Hepatocyte (in vitro differentiated cells): ENCODE measurements at places on chromosomes 6 and 20.
A peak's percentile ranks its signal among the peaks of the same experiment; 100 is the strongest.

DNA sequence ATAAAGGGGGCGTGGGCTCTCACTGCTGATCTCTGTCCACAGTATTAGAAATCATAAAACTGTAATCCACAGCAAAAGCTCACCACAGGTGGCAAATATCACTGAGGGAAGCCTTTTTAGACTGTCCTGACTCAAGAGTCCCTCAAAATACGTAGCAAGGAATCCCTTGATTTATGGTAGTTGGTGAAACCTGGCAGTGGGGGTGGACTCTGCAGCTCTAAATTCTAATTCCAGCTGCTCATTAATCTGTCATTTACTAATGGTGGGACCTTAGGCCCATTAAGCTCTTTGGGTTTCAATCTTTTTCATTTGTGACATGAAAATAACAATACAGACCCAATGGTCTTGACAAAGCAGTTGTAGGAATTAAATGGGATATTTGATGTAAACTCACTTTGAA lies 32.3 kb downstream of the GMDS start:
- DNase-seq: no peak

DNA sequence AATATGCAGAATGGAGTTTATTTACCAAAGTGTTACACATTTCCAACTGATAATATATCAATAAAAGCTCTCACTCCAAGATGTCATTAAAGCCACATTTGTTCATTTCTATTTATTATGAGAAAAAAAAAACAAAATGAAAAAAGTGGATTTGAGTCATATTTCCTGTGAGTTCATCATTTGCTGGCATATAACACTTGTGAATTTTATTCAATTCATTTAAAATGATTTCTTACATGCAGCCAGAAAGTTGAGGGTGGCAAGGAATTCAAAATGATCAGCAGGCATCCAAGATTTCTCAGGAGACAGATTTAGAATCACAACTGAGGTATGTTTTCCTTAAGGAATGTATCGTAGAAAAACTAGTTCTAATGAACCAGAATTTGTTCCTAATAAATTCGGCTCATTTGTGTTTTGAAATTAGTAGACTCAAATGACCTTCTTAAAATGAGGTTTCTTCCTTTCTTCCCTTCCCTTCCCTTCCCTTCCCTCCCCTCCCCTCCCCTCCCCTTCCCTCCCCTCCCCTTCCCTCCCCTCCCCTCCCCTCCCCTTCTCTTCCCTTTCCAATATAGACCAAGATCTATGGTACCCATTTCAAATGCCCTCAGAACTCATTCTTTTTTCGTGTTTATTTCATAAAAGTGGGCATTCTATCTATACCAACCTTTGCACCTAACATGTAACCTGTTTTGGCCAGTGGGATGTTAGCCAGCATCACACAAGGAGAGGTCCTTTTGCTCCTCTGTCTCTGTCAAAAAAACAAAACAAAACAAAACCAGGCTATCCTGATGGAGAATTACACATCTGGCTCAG lies 357.9 kb upstream of the TSHZ2 start:
- DNase-seq: no peak

GRCh38 chr6:21713481-21713880 lies 119.9 kb downstream of the SOX4 start:
- no peak for DNase-seq

DNA sequence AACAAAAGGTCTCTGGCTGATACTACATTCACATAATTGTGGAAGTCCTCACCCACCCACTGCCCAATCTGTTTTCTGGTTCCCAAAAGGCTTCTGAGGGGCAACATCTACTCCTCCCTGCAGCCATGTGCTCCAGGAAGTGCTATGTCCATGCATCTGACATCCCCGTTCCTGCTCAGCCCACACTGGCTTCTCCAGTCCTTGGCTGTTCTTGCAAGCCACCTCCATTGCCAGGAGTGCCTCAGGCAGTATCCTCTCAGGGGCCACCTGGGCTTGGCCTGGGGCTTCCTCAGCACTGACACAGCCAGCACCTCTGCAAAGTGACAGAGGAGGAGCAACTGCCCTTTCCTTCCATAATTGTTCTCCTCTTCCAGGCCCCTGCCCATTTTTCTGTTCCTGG lies 18.3 kb downstream of the ARHGAP18 start:
- DNase-seq: no peak

GRCh38 chr6:152089992-152090391 lies 282.5 kb downstream of the ESR1 start:
- no peak for DNase-seq

DNA sequence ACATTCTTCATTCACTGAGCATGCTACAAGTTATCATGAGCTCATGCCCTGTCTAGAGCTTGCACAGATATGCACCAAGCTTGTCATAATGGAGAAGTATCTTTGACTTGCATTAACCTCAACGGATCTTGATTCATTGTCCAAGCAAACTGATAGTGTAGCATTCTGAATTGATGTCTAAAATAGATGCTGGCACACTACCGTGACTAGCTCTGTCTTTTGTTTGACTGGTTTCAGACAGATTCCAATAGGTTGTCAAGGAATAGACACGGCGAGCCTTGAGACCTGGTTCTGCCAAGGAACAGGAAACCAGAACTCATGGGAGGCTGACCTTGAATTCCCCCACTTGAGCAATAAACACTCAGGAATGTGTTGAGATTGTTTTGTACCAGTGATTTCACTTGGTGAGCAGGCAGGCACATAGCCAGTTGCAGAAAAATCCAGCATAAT lies 1153.1 kb upstream of the GJE1 start:
- peak; percentile 47 for DNase-seq

- DNase-seq: no peak
Observed at GRCh38 chr6:106117579-106117978, 31.4 kb downstream of the PRDM1 start.

DNA sequence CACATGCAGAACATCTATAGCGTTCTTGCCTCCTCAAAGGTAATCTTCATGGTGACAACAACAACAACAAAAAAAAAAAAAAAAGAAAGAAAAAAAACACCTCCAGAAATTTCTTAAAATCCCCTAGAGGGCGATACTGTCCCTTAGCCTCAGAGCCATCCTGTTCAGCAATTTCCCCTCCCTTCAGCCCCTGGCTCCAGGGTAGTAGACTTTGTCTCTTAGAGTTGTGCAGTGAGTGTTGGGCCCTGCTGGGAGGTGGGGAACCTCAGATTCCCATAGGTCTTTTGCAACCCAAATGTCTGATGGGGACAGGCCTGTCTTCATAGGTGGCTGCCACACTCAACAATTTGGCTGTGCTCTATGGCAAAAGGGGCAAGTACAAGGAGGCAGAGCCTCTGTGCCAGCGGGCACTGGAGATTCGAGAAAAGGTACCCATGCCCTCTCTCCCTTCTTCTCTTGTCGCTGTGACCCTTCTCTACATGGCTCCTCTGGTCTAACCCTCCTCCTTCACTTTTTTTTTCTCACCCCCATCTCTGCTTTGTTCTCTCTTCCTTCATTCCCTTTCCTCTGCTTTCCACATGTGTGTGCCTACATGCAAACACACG lies 6.0 kb upstream of the PTK7 start:
- DNase-seq: peak; percentile 76

GRCh38 chr6:169803271-169803811 lies 51.9 kb downstream of the ERMARD start:
- DNase-seq: no peak

GRCh38 chr6:46293641-46294316 lies 123.0 kb upstream of the ENPP5 start:
- DNase-seq: no peak

GRCh38 chr20:33169176-33169794 lies 1.3 kb downstream of the BPIFA2 start:
- DNase-seq: no peak

DNA sequence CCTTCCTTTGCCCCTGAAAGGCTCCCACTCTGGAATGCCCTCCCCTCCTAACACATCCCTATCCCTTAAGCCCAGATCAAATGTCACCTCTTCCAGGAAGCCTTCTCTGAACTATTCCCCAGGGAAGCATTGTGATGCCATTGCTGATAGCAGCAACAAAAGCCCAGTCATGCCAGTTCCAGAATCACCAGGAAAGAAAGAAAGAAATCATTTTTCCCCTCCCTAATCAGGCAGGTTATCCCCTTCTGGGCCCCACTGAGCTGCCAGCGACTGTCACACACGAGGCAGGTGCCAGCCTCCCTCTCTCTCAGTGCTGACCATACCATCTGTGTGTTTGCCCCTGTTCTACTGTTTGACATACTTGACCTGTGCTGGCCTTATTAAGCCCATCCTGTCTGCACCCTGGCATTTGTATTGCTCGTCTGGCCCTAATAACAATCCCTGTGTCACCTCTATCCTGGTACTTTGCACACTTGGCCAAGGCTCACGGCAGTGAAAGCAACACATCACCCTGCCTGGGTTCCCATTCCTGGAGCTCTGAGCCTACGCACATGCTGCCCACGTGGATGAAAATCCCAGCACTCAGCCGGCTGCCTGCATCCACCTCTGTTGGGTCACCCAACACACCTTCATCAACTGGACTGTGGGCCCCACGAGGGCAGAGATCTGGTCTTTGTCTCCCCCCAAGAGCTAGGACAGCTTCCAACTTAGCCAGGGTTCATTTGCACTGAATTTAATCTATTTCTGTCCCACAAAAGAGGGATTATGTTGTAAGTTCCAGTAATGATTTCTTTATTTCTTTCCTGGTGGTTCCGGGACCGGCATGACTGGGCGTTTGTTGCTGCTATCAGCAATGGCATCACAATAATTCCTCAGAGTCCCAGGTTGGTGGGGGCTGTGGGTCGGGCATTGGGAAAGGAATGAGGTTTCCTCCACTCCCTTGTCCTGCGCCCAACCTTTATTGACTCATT lies 5.3 kb upstream of the BPIFB1 start:
- no peak for DNase-seq

DNA sequence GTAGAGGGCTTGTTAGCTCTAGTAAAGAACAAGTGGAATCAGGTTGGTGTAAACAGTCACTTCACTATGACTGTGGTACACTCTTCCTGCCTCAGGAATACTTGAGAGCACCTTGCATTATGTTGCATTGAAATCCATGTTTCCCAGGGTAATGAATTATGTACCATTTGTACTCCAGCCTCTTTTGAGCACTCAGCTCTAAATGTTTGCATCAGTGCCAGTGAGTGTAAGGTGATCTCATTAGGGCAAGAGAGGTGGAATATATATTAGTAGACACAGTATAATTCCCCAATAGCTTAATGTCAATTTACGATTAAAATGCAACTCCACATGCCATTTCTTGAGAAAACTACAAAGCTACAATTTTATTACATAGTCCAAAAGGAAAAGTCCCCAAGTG lies 319.6 kb upstream of the POU3F2 start:
- no peak for DNase-seq

DNA sequence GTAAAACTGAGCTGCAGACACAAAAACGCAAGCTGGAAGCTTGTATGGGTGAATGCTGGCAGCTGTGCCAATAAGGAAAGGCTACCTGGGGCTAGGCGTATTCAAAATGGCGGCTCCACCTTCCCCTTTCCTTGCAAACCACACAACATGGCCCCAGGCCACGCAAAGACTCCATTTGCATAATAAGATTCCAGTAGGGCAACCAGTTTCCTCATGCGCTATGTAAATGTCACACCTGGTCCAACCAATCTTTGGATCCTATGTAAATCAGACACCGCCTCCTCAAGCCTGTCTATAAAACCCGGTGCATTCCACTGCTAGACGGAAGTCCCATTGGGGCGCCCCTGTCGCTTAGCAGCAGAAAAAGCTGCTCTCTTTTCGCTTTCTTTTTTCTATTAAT lies 505.9 kb upstream of the BTBD3 start:
- no peak for DNase-seq

GRCh38 chr20:32619586-32619985 lies 34.5 kb upstream of the NOL4L start:
- DNase-seq: no peak

DNA sequence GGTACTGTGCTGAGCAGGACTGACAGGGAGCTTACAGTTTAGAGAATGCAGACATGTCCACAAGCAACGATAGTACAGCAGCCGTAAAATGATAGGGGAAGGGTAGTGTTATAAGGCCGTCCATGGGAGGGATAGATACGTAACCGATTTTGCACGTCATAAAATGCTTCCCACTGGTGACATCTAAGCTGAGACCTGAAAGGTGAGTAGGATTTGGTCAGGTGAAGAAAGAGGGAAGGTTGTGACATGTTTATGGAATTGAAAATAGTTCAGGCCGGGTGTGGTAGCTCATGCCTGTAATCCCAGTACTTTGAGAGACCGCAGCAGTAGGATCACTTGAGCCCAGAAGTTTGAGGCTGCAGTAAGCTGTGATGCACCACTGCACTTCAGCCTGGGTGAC lies 25.6 kb downstream of the SNX9 start:
- no peak for DNase-seq

GRCh38 chr20:35560105-35560511 lies 18.2 kb downstream of the ERGIC3 start:
- no peak for DNase-seq

GRCh38 chr20:62354031-62354808 lies 12.9 kb downstream of the LAMA5 start:
- no peak for DNase-seq

DNA sequence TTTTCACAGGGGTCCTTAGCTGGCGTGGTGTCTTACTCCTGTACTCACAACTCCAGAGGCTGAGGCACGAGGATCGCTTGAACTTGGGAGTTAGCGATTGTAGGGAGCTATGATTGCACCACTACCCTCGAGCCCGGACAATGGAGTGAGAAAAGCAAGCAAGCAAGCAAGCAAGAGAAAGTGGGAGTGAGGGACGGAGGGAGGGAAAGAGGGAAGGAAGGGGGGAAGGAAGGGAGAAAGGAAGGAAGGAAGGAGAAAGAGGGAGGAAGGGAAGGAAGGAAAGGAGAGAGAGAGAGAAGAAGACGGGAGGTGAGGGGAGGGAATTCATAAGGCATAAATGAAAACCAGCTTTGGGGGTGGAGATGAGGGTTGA lies 120.5 kb downstream of the TRIM27 start:
- no peak for DNase-seq

DNA sequence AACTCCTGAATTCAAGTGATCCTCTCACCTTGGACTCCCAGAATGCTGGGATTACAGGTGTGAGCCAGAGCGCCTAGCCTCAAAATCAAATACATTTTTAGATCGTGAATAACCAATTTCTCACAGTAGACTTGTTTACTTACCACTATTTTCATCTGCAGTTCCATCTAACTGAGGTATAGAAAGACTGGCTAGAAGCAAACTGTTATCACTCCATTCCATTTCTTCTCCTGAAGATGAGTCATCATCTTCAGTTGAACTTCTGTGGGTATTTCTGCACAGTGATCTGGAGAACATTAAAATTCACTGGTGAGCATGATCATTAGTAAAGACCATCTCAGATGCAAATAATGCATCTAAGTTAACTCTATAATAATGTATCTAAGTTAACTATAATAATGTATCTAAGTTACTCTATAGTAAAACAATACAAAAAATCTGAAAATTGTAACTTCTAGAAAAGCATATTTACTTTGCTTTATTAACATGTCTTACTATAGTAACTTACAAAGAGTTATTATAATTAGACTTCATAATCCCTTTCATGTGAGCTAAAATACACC lies 105.4 kb downstream of the REV3L start:
- DNase-seq: no peak

- no peak for DNase-seq
Observed at GRCh38 chr6:134374491-134375219, 56.7 kb upstream of the SGK1 start.

GRCh38 chr6:157090736-157091135 lies 232.6 kb downstream of the TMEM242 start:
- no peak for DNase-seq
